ENCODE measurements at places on chromosomes 11 and 22.

DNA sequence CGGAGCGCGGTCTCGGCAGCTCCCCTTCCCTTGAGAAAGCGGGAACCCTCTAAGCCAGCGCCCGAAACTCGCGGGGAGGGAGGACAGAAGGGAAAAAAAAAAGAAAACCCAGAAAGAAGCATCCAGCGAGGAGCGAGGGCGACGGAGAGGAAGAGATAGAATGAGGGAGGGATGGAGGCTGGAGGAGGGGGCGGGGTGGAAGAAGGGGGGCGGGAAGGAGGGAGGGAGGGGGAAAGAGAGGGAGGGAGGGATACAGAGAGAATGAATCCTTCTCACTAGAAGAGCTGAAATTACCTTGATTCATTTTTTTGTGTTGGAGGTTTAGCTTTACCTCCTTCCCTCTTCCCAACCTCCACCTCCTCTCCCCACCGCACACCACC, 19.3 kb upstream of the BDNF start:
- DNase-seq = no peak

DNA sequence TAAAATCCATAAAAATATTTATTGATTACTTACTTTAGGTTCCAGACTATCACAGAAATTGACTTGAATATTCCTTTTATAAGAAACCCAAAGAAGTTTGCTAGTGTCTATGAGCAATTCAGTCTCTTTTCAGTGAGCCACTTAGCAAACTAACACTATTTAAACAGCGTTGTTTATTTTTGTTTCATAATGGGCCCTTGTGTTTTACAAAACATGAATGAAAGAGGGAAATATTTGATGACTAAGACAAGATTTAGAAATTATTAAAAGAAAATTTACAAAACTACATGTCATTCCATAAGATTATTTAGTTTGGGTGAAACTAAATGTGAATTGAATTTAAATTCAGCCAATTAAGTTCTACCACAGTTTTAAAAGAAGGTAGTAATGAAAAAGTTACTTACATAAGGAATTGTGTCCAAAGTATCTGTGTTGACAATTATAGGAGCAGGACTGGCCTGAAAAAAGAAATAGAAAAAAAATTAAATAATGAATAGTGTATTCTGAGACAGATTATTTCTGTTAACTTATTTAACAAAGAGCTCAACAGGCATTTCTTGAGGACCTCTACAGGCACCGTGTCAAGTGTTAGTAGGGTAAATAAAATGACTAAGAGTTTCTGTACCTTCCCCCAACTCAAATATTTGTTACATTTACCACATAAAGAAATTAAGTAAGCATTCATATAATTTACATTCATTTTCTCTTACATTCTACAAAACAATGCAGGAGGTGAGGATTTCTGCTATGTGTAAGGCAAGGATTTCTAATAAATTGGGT, 964.9 kb upstream of the CCDC90B start:
- DNase-seq = no peak

- no peak for DNase-seq
These were observed 19.3 kb upstream of the SHISAL1 start for GRCh38 chr22:44331881-44332714.

- DNase-seq = no peak
These were observed 48.9 kb upstream of the CDON start for GRCh38 chr11:126111458-126112116.

DNA sequence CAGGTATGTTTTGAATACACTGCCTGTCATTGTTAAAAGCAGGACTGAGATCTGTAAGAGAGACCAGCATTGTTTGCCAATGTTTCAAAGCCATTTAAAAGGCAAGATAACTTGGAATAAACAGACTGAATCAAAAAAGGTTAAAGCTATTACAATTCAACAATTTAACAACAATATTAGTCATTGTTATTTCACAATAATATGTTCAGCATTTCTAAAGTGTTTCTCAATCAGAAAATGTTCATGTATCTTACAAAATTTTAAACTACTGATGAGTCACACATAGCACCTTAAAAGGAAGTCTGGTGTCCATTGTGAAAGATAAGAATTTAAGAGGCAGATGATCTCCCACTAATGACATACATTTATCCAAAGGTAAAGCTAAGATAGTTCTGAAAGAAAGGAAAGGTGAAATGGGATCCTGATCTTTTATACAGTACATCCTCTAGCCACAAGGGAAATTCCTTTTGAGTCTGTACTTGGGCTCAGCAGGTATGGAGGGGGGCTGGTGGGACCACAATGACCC, 79.7 kb downstream of the MAML2 start:
- DNase-seq = no peak

DNA sequence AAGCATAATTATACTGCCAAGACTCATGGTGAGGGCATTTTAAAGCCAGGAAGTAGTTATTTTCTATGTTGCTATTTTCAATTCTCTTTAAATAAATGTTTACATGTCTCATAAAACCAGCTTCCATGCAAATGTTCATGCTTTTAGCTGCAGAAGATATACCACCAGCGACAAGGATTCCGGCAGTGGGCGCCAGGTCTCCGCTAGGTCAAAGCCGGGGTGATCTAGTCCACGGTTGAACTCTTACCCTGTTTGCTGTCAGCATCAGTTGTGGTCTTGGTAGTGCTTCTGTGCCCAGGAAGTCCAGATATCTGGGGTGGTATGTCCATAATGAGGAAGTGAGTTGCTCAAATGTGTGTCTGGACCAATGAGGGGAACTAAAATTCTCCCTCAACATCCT, 265.7 kb downstream of the BRD1 start:
- no peak for DNase-seq

DNA sequence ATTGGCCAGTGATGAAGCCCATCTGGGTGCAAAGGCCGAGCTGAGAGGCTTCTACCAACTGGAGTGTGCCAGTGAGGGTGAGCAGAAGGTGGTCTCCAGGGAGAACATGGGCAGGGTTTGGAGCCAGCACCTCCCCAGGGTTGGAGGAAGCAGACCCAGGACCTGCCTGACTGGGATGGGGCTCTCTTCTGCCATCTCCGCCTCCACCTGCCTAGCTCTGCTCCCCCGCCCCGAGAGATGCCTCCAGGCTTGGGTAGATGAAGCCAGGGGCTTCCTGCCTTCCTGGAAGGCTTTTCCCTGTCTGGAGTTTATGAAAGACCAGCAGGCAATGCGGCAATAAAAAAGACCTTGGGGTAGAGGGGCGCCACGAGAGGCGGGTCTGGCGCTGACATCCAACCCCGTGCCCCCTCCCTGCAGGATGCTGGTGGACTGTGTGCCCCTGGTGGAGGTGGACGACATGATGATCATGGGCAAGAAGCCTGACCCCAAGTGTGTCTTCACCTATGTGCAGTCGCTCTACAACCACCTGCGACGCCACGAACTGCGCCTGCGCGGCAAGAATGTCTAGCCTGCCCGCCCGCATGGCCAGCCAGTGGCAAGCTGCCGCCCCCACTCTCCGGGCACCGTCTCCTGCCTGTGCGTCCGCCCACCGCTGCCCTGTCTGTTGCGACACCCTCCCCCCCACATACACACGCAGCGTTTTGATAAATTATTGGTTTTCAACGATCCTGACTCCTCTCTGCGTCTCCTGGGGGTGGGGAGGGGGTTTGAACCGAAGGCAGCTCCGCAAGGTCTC, 3.3 kb downstream of the SELENOM start:
- DNase-seq = no peak

DNA sequence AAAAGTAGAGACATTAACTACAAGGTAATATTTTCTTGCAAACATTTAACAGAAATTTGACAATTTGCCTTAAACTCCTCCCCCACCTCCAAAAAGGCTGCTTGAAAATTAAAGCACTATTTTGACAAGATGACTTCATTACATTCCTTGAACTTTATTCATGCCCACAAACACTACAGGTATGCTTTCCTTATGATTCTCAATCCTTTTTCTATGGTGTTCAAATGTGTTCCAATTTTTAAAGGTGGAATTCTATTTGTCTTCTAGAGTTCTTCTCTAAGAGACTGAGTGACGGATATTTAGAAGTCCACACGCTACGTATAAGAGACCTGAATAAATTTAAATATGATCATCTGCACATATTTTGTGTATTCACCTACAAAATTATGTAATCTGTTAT, 69.4 kb downstream of the MRTFA start:
- no peak for DNase-seq

DNA sequence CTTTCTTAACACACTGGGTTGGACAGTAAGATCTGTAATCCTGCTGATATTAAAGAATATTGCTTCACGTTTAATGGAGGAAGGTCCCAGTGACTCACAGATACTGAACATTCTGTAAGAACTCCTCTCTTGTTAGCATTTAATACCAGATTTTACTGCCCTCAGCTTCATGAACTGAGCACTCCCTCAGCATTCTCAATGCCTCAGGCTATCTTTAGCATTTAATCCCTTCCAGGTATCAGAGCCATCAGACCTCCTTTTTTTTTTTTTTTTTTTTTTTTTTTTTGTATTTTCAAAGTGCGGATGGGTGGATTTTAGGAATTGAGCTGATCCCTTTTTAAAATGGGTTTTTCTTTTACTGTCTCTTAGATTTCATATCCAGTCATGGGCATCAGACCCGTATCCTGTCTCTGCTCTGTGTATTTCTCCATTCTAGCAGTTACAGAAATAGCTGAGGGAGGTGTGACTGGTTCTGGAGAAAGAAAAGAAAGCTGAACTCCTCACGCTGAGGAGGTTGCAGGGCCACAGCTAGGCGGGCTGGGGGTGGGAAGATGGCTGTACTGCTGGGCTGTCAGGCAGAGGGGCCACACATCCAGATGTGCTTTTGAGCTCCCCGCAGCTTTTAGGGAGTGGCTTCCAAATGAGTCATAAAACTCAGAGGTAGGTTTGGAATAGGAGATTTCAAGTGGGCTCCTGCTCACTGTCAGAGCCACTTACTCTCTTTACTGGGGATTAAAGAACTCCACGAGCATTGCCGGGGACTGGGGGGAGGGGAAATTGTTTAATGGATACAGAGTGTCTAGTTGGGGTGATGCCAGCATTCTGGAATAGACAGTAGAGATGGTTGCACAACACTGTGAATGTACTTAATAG, 97.0 kb downstream of the SYT9 start:
- DNase-seq = no peak

DNA sequence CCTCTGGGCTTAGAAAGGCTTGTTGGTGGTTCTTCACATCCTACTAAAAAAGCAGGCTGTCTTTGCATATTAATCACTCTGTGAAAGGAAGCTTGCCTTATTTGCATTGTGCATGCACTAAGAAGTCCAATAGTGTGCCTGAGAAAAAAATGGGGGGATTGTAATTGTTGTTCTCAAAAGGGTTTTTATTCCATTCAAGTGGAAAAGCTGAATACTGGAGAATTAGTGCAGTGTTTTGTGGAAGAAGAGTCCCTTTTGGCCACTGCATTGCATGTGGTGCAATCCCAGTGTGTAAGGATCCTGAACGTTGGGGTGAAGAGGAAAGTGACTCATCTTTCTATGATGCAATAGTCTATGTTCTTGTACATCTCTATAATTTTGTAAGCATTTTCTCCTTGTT, 16.5 kb downstream of the NCAM1 start:
- DNase-seq = no peak

DNA sequence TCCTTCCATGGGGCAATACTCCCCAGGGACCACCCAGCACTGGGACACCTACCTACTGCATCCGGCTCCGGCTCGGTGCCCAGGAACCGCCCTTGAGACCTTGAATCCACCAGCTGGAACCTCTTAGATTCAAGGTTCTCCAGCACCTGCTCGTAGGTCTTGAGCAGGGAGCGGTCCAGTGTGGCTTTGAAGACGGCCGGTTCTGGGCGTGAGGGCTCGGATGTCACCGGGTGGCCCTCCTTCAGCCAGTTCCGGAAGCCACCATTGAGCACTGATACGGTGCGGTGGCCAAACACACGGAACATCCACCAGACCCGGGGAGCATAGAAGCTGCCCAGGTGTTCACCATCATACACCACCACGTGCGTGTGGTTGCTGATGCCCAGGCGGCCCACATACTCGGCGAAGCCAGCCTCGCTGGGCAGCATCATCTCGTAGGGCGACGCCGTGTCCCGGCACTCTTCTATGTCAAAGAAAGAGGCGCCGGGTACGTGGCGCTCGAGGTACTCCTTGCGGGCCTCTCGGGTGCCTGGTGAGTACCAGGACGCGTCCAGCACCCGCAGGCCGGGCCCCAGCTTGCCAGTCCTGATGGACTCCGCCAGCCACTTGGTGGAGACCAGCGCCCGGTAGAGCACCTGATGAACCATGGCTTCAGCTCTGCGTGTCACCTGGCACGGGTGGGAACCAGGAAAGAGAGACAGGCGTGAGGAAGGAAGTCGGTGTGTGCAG, 997 bp downstream of the TST start:
- DNase-seq = no peak

DNA sequence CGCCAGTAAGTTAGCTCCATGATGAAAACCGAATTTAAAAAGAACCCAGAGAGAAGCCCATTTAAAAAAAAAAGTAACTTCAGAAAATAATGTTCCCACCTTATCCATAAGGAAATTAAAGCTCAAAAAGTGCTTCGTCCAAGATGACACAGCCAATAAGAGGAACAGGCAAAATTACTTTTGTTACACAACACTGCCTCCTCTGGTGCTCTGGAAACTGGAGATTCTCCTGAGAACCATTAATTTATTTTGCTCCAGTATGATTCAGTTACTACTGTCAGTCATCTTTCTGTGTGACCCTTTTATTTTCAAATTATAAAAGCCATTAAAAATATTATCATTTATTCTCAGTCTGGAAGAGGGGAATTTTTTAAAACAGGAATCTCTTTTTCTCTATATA, 2.0 kb downstream of the IFT27 start:
- no peak for DNase-seq

DNA sequence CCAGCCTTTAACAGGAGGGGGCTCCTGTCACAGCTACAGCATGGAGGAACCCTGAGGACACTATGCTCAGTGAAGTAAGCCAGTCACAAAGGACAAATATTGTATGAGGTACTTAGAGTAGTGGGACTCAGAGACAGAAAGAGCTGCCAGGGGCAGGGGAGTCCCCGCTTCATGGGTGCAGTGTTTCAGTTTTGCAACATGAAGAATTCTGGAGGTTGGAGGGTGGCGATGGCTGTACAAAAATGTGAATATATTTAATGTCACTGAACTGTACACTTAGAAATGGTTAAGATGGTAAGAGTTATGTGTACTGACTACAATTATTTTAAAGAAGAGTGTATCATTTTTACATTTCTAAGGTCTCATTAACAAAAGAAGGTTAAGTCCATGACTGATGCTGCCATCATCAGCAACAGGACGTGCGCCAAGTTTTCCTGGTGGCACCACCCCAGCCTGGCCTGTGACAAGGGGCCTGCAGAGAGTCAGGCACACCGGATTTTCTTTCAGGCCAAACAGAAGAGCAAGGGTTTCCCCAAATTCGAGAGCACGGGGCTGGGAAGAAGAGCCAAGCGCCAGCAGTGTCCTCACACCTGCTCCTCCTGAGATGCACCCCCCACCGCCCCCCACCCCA, 22.1 kb downstream of the YPEL1 start:
- DNase-seq = no peak

All from activated T-cell treated with anti-CD3 and anti-CD28 coated beads, Interleukin-2, amount 50 U/mL, for 1 hour (primary cell).